Activated T-helper 1 cell treated with anti-CD3 and anti-CD28 coated beads, Interleukin-2, amount 50 U/mL, for 16 hours (primary cell): ENCODE measurements at places on chromosomes 11 and 22.

DNA sequence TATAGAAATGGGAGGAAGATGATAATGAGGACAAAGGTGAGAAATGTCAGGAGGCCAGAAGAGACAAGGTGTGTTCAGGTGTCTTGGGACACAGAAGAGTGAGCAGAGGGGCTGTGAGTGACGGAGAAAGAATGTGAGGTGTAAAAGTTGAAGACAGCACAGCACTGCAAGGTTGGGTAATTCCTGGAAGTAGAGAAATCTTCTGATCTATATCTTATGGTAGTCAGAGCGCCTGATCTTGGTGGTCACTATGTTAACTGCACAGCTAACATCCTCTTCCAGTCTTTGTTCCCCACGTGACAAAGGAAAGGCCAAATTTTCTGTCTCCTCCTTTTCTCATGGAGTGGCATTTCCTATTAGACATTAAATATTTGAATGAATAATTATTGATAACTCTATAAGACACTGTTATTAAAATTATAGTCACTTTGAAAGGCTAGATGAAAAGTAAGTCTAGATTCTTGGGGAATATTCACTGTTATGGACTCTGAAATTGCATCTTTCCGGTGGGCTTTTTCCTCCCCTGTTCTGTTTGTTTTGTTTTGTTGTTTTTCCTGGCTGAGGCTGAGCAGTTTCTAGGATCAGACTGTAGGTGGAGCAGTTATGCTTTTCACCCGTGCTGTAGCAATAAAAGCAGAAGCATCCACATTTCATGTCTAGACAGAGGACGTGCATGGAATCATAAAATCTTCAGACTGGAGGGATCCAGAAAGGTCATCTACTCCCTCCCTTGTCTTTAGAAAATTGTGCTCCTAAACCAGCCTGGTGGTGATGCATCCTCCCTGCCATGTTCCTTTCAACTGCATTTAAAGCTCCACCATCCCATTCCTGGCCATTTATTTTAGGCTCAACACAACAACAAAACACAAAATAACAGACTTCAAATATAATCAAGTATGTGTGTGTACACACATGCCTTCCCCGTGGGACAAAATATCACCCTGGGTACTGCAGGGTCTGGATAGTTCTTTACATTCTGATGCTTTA is 26.6 kb downstream of the SC5D start:
- DNase-seq: no peak

DNA sequence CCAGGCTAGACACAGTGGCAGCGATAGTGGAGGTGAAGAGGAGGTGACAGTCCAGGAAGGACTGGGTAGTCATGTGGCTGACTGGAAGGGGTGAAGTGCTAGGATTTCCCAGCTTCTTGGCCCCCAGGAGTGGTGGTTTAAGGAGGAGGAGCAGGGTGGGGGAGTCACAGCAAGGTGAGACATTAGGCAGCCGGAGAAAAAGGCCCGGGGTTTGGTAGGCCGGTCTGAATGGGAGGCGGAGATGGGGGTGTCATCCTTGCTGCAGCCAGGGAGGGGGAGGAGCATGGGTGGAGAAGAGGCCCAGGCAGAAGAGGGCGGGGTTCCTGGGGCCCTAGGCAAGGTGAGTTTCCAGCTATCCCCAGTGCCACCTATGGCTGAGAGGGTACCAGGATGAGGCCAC is 6.1 kb downstream of the SIPA1 start:
- no peak for DNase-seq

DNA sequence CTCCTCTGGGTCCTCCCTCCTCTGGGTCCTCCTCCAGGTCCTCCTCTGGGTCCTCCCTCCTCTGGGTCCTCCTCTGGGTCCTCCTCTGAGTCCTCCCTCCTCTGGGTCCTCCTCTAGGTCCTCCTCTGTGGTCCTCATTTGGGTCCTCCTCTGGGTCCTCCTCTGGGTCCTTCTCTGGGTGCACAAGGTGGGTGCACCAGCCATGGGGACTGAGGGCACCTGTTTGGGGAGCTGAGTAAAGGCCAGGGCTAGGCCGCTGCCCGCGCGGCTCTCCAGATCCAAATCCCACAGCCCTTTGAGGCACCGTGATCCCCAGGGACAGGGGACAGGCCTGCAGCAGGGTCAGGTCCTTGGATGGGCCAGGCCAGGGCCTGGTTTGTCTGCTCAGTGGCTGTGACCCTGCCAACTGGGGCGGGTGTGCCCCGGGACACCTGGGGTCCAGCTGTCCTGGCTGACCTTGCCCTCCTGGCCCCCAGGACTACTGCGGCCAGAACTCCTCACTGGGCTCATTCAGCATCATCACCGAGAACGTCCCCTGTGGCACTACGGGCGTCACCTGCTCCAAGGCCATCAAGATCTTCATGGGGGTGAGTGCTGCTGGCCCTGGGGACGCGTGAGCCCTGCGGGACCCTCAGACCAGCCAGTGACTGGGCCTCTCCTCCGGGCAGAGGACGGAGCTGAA is 12.7 kb downstream of the MUC2 start:
- no peak for DNase-seq

GRCh38 chr11:128783513-128783912 is 83.6 kb downstream of the KCNJ1 start:
- DNase-seq: no peak

GRCh38 chr22:20228055-20228938 is 39.8 kb downstream of the RTN4R start:
- no peak for DNase-seq
